ENCODE measurements at places on chromosomes 2 and 18.

- DNase-seq: no peak
Measured at GRCh38 chr2:236499691-236500578, 69.7 kb upstream of the ACKR3 start.

- DNase-seq: no peak
Measured at GRCh38 chr2:53987336-53987921, 16.6 kb upstream of the PSME4 start.

DNA sequence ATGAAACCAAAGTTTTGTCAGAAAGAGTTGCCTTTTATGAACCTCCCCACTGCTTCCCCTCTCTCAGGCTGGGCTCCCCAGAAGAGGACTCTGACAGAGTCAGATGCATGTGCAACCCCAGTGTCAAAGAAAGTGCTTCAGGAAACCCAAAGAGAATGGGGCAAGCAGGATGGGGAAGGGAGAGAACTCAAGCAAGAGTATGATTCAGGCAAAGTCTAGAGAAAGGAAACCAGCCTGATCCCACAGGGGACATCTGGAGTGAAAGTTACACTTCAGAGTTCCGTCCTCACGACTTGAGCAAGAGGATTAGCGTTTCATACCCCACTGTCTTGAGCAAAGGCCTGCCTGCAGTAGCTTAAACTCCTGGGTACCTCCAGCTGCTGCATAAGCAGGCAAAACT is 51.8 kb upstream of the EPC2 start:
- no peak for DNase-seq

DNA sequence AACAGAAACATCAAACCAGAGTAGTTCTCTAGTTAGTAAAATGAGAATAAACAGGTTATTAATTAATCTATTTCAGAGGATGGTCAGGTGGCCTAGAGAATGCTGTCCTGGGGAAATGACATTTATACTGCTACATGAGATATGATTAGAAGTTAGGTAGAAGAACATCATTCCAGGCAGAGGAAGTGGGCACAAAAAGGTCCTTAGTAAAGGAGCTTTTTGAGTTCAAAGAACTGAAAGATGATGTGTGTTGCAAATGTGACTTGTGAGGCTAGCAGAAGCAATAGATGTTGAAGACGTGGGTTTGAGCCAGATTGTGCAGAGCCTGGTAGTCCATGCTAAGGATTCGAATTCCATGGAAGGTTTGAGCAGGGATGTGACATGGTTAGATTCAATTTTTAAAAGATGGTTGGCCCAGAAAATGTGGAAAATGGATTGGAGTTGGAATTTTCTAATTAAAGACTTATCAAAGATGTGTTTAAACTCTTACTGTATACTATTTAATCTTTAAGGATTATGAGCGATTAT is 34.2 kb downstream of the RAB10 start:
- no peak for DNase-seq

DNA sequence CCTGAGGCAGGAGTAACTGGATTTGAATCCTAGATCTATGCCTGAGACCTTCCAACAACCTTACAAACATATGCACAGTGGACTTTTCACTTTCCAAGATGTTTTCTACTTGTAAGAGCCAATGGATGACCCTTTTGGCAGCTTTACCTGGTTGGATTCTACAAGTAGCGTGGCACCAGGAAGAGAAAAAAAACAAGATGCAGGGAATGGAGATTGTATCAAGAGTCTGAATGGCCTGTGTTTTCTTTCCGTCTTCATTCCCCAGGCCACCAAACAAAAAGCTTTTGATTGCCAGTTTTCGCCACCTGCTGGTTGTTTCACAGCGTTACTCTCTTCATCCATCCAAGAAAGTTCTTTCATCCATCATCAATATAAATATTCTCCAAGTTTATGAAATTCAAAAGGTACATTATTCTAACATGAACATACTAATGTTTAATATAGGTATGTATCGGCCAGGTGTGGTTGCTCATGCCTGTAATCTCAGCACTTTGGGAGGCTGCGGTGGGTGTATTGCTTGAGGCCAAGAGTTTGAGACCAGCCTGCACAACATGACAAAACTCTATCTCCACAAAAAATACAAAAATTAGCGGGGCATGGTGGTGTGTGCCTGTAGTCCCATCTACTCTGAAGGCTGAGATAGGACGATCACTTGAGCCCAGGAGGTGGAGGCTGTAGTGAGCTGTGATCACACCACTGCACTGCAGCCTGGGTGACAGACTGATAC is 3.5 kb upstream of the BCL2 start:
- no peak for DNase-seq

DNA sequence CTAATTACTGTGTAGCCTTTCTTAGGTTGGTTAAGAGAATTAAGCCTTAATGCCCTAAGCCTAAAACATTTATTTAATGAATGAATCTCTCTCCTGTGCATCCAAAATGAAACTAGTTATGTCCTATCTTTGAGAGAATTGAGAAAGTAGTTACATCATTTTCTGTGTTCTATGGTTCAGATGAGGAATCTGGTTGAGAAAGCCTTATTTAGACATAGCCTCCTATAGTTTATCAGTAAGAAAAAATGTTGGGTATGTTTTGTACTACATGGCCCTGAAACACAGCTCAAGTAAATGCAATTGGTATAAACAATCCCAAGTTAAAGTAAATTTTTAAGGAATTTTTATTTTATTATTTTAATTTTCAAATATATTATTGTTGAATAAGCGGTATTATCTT is 25.9 kb upstream of the RAMP1 start:
- no peak for DNase-seq

- no peak for DNase-seq
Measured at GRCh38 chr2:117888897-117889296, 74.4 kb downstream of the DDX18 start.

GRCh38 chr18:52394602-52395001 is 54.6 kb downstream of the DCC start:
- DNase-seq: no peak

DNA sequence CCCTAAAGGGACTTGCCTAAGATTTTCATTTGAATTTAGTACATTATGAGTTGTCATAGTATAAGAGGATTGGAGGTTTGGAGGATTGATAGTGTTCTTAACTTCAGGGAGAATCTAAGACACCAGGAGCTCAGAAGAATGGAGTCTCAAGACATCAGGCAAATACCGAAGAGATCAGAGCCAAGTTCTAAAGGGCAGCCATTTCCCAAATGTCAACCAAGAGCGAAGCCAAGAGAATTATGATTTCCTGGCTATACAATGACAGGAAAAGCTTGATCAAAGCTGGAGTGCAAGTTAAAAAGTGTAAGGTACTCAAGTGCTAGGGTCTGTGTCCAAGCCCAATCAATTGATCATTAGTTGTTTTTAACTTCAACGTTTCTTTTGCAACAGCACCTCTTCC is 283.0 kb upstream of the FN1 start:
- no peak for DNase-seq

DNA sequence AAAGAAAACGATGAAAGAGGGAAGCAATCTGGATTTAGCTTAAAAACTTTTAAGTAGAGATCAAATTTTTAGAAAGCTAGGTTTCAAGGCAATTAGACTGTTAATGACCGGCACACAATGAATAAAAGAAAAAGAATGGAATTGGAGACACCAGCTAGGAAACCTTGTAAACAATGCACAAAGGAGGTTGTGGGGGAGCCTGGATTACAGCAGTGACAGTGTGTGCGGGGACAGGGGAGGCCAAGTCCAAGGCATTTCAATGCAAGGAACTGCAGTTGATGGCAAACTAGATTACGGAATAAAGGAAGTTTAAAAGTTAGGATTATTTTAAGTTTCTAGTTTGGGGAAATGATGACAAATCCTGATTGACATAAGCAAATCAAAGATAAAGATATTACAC is 74.5 kb downstream of the DTNB start:
- no peak for DNase-seq

GRCh38 chr18:74216661-74217110 is 68.4 kb downstream of the TIMM21 start:
- no peak for DNase-seq

Measured in GM12891 (cell line).